SK-N-MC (cell line): ENCODE measurements at places on chromosomes 12 and 14.

GRCh38 chr12:47824198-47824597, 4.5 kb upstream of the HDAC7 start:
- DNase-seq: no peak

DNA sequence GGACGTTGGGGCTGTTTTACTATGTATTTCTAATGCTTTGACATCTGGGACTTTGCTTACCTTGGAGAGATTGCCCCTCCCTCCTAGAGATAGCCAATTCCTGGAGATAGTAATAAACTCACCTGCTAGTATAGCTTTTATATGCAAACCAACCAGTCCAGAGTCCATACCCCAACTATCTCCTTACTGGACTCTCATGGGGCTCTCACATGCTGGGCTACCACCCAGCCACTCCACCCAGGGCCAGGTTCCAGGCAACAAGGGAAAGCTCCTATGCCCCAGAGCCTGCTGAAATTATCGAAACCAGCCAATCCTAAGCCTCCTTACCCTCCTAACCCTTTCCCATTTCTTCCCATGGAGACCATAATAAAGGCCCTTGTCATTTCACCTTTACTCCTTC, 25.5 kb upstream of the MGP start:
- DNase-seq: no peak

- DNase-seq: no peak
Measured at GRCh38 chr12:93407054-93407962, 29.6 kb downstream of the NUDT4 start.

- no peak for DNase-seq
Measured at GRCh38 chr12:121005346-121005815, 10.9 kb downstream of the C12orf43 start.

DNA sequence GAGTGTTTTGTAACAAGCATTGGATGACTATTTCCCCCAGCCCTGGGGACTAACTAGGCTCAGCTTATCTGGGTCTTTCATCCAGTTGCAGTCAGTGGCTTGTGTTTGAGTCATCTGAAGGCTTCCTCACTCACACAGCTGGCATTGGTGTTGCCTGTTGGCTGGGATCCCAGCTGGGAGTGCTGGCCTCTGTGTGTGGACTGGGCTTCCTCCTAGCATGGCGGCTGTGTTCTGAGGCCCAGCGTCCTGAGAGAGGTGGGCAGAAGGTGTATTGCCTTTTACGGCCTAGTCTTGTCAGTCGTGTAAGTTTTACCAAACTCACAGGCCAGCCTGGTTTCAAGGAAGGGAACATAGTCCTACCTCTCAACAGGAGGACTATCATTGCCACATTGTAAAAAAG, 28.3 kb upstream of the PPP2R5C start:
- DNase-seq: no peak

DNA sequence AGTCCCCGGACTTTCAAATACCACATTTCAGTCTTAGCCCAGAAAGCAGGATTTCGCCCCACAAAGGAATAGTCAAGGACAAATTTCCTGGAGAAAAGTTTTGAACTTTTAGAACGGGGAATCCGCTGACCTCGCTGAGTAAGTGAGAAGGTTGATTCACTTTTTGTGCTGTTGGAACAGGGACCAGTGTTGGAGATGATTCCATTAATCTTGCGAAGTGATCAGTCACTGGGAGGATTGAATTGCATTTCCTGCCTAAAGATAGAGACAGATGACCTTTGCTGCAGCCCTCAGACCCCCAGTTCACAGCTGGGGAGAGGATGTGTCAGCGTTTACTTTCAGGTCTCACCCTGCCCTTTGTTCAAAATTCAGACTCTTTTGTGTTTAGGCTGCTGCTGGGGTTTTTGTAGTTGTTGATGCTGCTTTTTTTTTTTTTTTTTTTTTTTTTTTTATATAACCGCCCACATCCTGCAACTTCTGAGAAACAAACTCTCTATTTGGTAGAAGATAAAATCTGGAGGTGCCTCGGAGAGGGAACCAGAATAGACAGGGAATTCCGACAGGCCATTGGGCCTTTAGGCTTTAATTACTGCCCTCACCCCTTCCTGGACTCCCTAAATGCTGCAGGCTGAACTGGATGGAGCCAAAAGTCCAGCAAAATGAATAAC, 9.8 kb upstream of the KDM2B start:
- no peak for DNase-seq

DNA sequence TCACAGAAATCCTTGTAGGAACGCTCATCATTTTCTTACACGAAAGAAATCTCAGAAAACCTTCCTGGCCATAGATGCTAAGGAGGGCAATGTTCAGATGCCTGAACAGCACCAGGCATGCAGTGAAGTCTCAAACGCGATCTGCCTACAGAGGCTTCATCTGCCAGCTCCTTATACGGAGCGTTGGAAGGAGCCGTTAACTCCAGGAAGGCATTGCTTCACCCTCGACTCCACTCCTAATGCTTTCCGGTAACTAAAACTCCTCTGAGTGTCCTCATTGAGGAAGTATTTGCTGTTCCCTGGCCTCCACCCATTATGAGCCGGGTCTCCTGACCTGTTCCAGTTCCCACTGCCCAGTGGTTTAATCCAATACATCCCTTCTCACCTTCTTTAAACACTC, 502.7 kb downstream of the BCL11B start:
- DNase-seq: no peak

DNA sequence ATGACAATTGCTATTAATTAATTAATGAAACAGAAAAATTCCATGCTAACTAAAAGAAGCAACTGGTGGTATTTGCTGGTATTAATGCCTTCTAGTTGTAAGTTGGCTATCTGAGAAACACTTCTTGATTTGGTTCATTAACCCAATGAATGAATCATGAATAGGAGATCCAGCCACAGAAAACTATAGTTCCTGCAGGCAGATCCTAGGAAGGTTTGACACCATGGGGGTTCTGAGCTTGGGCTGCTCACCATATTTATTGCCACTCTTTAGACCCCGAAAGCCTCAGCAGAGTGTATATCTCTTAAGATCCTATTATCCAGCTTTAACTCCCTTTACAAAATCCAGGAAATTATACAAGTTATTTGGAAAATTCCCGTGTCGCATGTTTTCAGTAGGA, 81.4 kb upstream of the REP15 start:
- DNase-seq: no peak

DNA sequence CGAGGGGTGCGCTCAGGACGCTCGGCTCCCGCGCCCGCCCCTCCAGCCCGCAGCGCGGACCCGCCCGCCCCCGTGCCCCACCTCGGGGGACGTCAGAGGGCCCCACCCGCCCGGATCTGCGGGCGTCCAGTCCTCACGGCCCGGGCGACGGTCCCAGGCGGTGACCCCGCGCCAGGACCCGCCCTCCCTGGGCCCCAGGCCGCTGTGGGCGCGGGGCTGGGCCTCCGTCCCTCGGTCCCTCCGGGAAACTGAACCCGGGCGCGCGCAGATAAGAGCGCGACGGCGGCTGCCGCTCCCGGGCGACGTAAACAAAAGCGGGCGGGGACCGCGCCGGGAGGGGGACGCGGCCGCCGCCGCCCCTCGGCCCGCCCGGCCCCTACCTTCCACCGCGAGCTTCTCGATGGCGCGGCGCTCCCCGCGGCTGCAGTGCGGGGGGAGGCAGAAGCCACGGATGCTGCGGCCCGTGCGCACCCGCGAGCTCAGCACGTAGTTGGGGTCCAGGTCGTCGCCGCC, 1.1 kb downstream of the CKB start:
- DNase-seq: no peak

- no peak for DNase-seq
Measured at GRCh38 chr12:127896661-127897060, 370.3 kb upstream of the TMEM132C start.

- DNase-seq: no peak
Measured at GRCh38 chr12:95802482-95803270, 12.1 kb upstream of the NTN4 start.

GRCh38 chr12:16370096-16370495, 22.7 kb downstream of the MGST1 start:
- DNase-seq: no peak

DNA sequence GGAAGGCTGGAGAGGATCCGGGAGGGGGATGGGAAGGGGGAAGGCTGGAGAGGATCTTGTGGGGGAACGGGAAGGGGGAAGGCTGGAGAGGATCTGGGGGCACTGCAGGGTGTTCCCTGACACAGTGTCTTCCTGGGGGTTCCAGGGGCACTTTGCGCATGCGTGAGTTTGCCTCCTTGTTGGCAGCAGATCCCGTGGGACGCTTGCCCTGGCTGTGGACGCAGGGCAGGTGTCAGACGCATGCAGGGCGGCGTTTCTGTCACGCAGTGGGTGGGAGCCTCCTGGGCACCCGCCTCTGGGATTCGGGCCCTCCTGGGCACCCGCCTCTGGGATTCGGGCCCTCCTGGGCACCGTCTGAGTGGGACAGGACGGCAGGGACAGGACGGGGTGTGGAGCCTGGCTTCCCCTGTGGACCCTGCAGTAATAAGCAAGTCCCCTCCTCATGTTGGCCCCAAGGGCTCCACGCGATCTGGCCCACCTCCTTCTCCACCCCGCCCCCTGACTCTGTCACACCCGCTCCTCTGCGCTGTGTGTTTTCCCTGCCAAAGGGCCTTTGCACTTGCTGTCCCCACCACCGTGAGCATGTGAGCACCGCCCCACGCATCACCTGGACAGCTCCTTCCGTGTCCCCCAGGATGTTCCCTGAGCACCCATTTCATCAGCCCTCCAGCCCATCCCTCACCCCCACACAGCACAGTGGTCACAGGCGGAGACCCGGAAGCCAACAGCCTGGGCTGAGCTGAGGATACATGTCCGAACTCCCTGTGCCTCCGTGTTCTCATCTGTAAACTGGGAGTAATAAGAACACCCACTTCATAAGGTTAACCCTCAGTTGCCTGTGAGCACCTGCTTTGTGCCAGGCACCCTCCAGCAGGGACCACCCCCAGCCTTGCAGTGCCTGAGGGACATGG, 4.4 kb downstream of the MMP17 start:
- peak; percentile 42 for DNase-seq

GRCh38 chr14:37874429-37875109, 279.1 kb downstream of the TTC6 start:
- peak; percentile 45 for DNase-seq

- DNase-seq: no peak
Measured at GRCh38 chr14:55915456-55915855, 202.8 kb upstream of the PELI2 start.

DNA sequence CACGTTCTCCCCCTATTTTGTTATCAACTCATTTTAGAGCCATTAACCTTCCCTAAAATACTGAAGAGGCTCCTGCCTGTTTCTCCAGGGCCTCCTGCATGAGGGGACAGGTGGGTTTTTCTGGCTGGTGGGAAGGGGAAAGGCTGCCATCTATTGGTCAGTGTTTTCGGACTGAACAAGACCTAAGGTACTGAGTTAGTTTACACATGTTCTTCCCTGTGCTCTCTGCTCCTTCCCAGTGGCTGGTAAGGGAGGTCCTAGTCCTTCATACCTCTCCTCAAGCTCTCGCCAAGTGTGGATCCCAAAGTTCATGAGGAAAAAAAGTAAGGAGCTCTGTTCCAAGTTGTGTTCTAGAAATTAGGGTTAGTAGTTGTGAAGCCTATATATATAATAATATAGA, 357.5 kb downstream of the FSCB start:
- DNase-seq: no peak

DNA sequence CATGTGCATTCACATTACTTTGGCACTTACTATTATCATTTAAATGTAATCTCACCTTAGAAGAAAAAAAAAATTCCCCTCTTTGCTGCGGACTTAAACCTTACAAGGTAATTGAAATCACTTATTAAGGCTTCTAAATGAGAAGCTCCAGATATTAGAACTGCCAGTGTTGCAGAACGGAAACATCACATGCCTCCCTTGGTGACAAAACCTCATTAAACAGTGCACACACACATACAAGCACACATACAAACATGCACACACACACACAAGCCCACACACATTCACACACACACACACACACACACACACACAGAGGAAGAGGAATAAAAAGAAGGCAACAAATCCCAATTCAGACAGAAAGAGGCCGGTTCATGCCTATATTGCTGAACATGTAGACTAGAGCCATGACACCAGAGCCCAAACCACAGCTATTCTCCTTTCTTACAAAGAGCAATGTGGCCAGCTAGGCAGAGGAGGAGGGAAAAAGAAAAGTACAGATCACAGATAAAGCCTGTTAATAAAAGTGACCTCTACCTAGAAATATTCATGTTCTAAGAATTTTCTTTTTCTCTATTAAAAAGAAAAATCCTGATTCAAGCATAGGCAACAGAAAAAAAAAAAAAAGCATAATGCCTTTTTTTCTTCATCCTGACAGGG, 405.2 kb upstream of the FLRT2 start:
- DNase-seq: no peak

GRCh38 chr12:81835783-81836182, 76.6 kb upstream of the PPFIA2 start:
- DNase-seq: no peak

- no peak for DNase-seq
Measured at GRCh38 chr14:36843410-36843809, 181.8 kb downstream of the PAX9 start.

- no peak for DNase-seq
Measured at GRCh38 chr12:128078301-128078971, 188.5 kb upstream of the TMEM132C start.

- DNase-seq: no peak
Measured at GRCh38 chr12:128205758-128206157, 61.2 kb upstream of the TMEM132C start.

GRCh38 chr14:104224506-104225277, 86.3 kb downstream of the KIF26A start:
- no peak for DNase-seq

- no peak for DNase-seq
Measured at GRCh38 chr12:60529261-60529660, 933.4 kb downstream of the SLC16A7 start.

DNA sequence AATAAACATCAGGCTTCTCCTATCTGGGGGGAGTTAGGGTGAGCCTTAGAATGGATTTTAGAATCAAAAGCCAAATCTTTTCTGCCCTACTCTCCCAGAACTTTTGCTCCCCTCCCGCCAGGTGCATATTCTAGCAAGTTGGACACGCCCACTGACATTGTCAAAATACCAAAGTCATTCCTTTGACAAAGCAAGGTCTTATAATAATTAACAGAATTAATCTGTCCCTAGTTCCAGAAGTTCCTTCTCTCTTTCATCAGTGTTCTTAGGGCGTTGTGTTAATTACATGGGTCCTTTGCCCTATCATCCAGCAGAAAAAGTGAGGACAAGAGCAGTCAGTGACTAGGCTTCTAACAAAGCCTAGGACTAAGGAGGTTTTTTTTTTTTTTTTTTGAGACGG, 2.4 kb downstream of the PRR13 start:
- no peak for DNase-seq

DNA sequence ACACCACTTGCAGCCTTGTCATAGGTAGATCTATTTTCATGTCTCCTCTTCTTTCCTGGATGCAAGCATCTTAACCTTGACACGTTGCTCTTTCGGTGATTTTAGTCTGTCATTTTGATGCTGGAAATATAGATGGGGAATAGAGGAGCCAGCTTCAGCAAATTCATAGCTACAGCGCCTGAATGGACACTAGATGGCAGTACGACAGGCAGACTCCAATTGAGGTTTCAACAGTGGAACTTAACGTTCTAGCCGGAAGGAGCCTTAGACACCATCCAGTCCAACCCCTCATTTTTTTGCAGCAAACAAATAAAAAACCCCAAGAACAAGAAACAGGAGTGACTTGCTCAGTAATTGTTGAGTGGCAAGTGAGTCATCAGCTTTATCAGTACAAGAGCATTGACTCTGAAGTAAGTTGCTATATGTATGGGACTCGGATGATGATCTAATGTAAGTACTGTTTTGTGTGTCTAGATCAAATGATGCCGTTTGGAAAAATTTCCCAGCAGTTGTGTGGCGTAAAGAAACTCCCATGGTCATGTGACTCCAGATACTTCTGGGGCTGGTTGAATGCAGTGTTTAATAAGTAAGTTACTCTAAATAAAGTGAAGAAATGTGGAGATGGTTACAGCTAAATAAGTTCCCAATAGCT, 9.0 kb downstream of the DMAC2L start:
- peak; percentile 77 for DNase-seq
